Renal cortex interstitium (tissue), 15 donors: ENCODE measurements at places on chromosomes 2 and 18. TPM values are rescaled to one million over a fixed set of nuclear protein-coding genes. Genes with fewer than 3 reads are reported as not detected.

DNA sequence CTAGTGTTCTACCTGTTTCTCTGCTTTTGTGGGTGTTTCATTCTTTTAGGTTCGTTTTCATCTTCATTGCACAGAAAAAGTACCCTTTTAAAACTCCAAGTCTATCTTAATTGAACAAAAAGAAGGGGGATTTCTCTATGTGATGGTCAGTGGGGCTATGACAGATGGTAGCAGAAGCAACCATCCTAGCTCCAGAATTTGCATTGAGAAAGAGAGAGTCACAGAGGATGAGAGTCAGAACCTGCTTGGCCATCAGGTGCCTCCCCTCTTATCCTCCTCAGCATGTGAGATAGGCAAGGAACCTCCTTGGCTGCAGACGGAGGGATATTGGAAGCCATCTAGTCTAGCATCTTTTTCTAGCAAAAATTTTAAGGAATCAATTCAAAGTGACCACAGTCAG, 398.0 kb upstream of the DCC start:
- DNase-seq: no peak

RASGRP3 gene
- 26.5 TPM for polyA plus RNA-seq

- peak; percentile 9 for DNase-seq
These were observed 529.8 kb upstream of the VRK2 start for GRCh38 chr2:57516698-57517340.

OSR1 gene
- polyA plus RNA-seq: 6.7 TPM

DSC2 gene
- 50.6 TPM for polyA plus RNA-seq

GRCh38 chr2:102021779-102022178, 30.0 kb downstream of the IL1R2 start:
- DNase-seq: no peak
